ENCODE measurements at places on chromosomes 3 and 15. TPM values are rescaled to one million over a fixed set of nuclear protein-coding genes. Genes with fewer than 3 reads are reported as not detected.

SKOR1 gene
- total RNA-seq, result not detected

NIT2 gene
- 15.4 TPM for total RNA-seq

GRCh38 chr3:102206511-102207031, 228.2 kb upstream of the ZPLD1 start:
- DNase-seq, result peak; percentile 92
- no peak overlapping the region for H3K4me3 ChIP-seq
- no peaks in the 10 kb centered on the region for H3K27me3 ChIP-seq
- no peaks in the 10 kb centered on the region for H3K36me3 ChIP-seq

GRCh38 chr3:159944781-159945180, 43.9 kb upstream of the IL12A start:
- H3K4me3 ChIP-seq, result no peak overlapping the region
- H3K36me3 ChIP-seq, result no peaks in the 10 kb centered on the region
- no peak overlapping the region for H3K27ac ChIP-seq
- no peak for DNase-seq

GRCh38 chr3:140097874-140098635, 163.1 kb downstream of the CLSTN2 start:
- no peaks in the 10 kb centered on the region for H3K27me3 ChIP-seq
- H3K4me3 ChIP-seq, result no peak overlapping the region
- no peaks in the 10 kb centered on the region for H3K4me1 ChIP-seq
- no peak for DNase-seq
- no peaks in the 10 kb centered on the region for H3K36me3 ChIP-seq

DNA sequence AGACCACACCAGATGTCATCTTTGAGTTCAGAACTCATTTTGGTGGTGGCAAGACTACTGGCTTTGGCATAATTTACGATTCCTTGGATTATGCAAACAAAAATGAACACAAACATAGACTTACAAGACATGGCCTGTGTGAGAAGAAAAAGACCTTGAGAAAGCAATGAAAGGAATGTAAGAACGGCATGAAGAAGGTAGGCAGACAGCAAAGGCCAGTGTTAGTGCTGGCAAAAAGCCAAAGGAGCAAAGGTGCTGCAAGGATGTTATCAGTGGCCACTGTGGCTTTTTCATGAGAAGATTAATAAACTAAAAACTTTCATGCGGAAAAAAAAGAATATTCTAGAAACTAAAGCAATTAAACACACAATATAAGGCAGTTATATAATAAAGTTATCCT, 21.9 kb downstream of the AAGAB start:
- H3K36me3 ChIP-seq, result peaks cover 24% of the 10 kb centered on the region

GRCh38 chr15:29263289-29263688, 6.3 kb downstream of the NSMCE3 start:
- no peak overlapping the region for H3K27ac ChIP-seq
- no peak overlapping the region for H3K4me3 ChIP-seq
- H3K27me3 ChIP-seq, result no peaks in the 10 kb centered on the region
- no peaks in the 10 kb centered on the region for H3K36me3 ChIP-seq
- no peaks in the 10 kb centered on the region for H3K4me1 ChIP-seq

SEMA6D gene
- 12.2 TPM for total RNA-seq

- H3K27ac ChIP-seq, result no peak overlapping the region
- no peaks in the 10 kb centered on the region for H3K4me1 ChIP-seq
- DNase-seq, result no peak
- no peaks in the 10 kb centered on the region for H3K27me3 ChIP-seq
Observed at GRCh38 chr3:134847349-134847748, 52.3 kb downstream of the EPHB1 start.

Measured in right atrium auricular region (tissue), 2 donors.